Pons (tissue), 1 donor: ENCODE measurements at places on chromosomes 7 and 10.

DNA sequence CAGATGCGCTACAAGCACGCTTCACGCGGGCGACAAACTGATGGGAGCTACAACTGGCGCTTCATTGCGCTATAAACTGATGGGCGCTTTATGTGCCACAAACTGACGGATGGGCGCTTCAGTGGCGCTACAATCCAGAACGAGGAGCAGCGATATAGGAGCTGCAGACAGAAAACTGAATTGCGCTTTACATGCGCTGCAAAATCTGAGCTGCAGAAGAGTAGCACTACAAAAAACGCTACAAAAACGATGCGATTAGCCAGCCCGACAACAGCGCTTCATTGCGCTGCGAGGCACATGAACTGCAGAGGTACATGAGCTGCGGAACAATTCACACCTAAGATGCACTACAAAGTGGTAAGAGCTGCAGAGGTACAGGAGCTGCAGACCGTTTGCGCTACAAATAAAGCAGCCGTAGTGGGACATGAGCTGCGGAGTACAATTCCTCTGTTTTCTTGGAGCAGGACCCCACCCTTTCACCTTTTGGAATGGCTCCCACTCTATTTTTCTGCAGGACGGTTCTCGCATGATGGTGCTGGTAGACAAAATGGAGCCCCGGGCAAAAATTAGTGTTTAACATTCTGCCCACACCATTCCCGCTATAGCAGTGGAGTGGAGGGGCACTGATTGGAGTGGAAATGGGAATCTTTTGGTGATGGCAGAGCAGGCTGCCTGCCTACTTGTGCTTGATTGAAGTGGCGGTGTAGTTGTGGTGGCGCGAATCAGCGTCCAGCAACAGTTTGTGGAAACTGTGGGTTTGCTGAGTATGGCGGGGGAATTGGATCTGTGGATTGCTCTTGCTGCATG, 1.2 kb upstream of the SGCE start:
- peak; percentile 42 for DNase-seq

GRCh38 chr7:80089366-80089765, 45.3 kb upstream of the GNAI1 start:
- DNase-seq = no peak

DNA sequence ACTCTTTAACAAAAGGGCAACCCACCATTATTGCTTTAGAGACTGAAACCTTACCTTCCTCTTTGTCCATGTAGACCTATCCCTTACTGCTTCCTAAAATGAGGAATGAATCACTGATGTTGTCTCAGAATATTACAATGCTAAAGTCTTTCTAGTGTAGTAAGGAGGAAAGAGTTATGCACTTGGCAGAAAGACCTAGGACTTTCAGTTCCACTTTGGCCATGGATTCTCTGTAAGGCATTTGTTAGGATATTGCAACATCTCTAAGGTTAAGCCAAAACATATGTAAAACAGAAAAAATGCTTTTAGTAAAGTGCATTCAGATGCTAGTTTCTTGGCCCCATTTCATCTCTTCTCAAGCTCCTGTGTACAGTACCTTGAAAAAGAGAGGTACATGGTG, 230.9 kb downstream of the PARD3 start:
- DNase-seq = no peak

- DNase-seq = no peak
Observed at GRCh38 chr7:24827027-24827426, 69.8 kb upstream of the GSDME start.

DNA sequence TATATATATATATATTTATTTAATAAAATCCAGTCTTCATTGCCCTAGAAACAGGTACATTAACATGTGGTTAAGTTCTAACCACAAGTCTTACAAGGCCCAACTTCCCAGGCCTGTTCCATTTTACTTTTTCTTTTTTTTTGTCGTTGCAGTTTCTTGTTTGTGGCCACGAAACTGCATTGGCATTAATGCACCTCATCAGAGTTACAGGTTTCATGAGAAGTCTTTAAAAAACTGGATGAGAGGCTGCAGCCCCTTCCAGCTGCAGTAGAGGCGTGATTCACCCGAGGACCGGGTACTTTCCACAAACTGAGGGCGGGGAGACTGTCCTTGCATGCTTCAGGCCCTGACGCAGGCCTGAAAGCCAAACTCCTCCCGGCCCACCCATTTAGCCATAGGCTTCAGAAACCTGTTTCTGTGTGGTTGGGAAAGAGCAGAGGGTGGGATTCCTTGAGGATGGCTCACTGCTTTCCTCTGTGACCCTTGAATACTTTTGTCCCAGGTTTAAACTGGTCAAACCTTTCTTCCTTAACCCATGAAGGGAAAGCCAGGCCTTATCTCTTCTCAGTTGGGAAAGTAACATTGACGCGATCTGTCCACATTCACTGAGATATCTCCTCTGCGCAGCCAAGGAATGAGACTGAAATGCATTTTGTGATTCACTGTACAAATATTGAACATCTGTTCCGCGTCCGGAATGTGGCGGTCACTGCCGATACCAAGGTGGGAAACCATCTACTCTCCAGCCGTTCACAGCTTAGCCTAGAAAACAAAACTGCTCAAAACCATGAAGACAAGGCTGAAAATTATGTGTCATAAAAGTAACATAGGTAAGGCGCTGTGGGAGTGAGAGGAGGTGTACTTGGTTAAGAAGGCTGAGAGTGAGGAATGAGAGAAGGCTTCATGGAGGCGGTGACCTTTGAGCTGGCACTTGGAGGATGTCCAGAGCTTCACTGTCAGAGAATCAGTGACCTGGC, 311.7 kb downstream of the GATA3 start:
- DNase-seq = no peak

- no peak for DNase-seq
Observed at GRCh38 chr10:49302088-49302487, 3.1 kb downstream of the C10orf71 start.

DNA sequence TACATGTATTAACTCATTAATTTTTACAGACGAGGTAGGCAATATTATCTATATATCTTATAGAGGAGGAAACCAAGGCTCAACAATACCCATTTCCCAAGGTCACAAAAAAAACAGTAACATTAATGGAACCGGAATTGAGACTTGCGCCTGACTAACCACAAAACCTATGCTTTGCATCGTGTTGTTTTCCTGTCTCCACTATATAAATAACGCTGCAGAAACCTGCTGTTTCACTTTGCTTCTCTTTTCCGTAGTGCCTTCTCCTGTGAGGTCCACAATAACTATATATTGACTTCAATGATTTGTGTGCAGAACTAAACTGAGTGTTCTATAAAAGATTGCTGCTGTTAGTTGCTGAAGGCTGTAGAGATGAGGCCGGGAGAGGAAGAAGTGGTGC, 97.7 kb upstream of the RPA3 start:
- DNase-seq = peak; percentile 31
